ENCODE measurements at places on chromosomes 2 and 18.

DNA sequence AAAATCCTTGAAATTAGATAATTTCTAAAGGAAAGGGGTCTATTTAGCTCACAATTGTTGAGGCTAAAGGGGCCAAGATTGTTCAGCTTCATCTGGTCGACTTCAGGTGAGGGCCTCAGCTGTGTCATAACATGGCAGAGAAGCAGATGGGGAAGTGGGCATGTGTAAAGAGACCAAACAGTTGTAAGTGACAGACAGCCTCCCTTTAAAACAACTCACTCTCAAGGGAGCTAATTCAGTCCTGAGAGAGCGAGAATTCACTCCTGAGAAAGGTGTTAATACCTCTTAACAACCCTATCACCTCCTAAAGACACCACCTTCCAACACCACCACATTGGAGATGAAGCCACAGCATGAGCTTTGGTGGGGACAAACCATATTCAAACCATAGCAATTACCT is 62.4 kb downstream of the KCMF1 start:
- no peak for DNase-seq

- no peak for DNase-seq
Observed at GRCh38 chr2:39780825-39781600, 2.0 kb upstream of the THUMPD2 start.

DNA sequence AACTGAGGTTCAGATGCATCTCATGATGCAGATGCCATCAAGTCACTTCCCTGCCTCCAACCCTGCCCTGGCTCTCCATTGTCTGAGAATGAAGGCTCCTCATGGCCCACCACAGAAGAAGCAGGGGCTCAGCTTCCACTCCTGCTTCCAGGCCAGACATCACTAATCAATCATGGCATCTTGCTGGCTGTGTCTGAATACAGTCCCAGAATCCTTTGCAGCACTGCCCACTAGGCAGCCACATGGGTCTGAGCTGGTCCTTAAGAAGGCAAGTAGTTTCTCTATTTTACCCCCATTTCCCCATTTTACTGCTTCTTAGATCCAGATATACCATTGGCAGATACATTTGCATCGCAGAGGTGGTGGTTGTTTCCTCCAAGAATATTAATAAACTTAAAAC is 7.3 kb downstream of the ASPRV1 start:
- DNase-seq: no peak

DNA sequence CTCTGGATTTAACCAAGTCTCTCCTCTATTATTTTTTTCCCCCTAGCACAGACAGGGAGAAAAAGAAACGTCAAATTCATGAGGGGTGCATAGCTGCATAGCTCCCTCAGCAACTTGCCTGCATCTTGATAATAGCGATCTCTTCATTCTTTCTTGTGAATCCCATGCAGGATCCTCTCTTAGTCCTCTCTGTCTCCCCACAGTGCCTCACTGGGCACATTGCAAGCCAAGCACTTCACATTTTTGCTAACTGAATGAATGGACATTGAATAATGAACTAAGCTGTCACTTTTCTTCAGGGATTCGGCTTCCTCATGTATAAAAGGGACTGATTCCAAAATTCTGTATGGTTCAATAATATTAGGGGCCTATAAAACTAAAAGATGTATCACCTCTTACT is 2.9 kb upstream of the EPB41L3 start:
- DNase-seq: peak; percentile 23

DNA sequence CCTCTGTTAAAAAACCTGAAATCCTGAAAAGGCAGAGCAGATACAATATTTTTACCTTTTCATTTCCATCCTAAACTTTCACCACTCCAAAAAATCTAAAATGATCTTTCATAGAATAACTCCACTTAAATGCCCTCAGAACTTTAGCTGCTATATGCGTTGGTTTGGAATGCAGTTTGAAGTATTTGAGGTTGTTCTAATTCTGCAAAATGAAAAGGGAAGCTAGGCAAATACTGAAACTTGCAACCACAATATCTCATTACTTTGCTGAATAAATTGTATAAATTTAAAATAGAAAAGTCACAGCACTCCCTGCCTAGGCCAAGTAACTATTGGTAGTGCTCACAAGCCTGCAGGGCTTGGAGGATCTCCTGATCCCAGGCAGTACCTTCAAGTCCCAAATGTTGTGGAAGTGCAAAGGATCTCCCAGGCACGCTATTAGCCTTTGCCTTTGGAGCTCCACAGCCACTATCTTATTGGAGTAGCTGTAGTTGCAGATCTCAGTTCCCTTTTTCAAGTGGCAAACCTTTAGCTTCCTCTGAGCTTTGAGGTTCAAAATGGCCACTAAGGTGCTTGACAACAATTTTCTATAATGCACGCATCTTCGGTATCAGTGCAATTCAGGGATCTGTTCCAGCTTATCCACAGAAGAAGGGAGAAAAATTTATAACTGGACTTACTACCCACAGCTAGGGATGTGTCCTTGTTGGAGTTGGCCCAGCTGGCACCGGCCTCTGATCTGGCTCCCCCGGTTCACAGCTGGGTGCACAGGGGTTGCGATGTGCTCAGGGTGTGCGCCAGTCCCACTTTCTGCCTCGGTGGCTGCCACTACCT is 43.4 kb upstream of the ANKRD62 start:
- DNase-seq: no peak

DNA sequence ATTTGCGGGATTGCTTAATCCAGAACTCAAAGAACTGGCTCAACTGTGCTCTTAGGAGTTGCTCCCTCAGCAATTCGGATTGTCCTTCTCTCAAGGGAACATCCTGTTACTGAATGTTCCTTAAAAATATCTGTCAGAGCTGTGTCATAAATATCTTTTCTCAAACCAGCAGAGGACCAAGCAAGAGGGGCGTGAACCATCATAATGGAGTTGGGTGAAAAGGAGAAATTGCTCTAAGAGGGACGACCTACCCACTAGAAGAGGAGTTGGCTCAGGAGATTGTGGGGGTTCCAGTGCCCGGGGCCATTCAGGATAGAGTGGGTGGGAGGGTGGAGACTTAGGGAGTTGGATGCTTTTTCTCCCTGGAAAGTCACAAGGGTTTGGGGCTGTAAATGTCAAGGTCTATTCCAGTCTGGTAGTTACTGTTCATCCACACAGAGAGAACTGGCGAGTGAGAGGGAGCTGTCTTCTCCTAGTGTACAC is 59.5 kb downstream of the MERTK start:
- DNase-seq: no peak

DNA sequence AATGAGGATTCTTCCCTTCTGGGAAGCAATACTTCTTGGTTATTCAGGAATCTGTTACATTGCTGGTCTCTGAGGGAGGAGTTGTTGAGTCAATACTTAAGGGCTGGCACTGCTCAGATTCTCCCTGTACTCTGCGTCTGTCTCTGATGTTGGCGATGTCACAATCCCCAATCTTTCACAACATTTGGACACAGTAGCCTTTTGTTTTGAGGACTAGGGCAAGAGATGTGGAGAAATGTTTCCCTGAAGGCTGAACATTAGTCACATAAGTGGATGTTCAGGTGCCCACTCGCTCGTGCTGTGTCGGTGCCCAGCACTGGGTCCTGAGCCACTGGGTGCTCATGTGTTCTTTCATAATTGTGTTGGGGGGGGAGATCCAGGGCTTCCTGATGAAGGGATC is 55.0 kb downstream of the MAPK4 start:
- DNase-seq: no peak

DNA sequence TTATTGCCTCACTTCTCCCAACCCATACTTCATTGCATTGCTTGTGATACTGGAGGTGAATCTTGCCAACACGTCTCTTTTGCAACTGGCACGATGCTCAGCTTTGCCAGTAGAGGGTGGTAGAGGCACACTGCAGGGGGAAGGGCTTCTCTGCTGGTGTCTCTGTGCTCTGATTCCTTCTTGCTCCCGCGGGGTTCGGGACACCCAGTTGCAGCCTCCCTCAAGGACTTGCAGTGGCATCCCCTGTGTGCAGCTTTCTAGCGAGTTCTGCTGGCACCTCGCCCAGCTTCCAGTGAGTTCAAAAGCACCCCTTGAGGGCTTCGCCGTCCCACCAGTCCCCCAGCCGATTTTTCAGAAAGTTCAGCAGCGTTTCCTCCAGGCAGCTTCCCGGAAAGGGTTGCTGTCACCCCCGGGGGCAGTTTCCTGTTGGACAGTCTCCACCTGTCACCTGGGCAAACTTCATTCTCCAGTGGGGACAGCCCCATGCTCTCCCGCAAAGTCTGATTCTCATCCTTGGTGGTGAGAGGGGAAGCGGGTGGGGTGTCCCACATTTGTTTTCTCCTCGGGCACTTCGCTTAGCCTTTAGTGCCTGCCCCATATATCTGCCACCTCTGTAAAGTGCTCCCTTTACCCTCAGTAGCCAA is 35.4 kb upstream of the EN1 start:
- DNase-seq: no peak

GRCh38 chr2:79972661-79973060 is 331.9 kb downstream of the LRRTM1 start:
- no peak for DNase-seq

GRCh38 chr2:128754246-128754724 is 435.6 kb upstream of the HS6ST1 start:
- no peak for DNase-seq

- no peak for DNase-seq
Observed at GRCh38 chr18:45760462-45761036, 36.6 kb downstream of the SLC14A1 start.

GRCh38 chr2:64141674-64142405 is 2.4 kb downstream of the PELI1 start:
- DNase-seq: no peak

GRCh38 chr2:236538242-236538641 is 31.4 kb upstream of the ACKR3 start:
- DNase-seq: no peak

- no peak for DNase-seq
Observed at GRCh38 chr2:10572701-10573100, 117.1 kb downstream of the NOL10 start.

DNA sequence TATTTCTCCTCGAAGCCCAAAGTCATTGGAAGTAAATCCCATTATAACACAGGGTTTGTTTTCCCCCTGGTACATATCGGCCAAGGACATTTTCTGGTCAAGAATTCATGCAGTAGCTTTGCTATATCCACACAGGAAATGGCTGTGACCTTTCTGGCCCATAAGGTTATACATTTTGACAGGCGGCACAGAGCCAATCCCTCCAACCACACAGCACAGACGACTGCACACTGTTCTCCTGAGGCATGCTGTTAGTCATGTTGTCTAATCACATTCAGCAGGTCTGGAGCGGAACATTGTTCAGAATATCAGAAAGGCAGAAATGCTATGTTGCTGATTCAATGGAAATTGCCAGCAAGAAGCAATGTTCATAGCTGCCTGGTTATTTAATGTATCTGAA is 742.3 kb upstream of the SLC8A1 start:
- DNase-seq: no peak

DNA sequence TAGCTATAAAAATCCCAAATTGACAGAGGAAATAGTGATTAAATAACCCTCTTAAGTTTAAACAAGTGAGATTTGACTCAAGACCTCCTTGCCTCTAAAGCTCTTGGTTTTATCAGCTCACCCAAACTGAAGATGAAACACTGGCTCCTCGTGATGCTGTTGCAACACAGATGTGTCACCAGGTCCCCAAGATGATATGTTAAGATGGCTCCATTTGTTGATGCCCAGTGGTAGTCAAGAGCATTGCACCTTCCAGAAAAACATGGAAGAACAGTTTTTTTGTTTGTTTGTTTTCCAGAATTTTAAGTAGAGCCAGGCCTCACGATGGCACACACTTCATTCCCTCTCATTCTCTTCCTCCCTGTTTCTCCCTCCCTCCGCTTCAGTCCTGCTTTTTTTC is 399.8 kb downstream of the TXNL1 start:
- DNase-seq: no peak

DNA sequence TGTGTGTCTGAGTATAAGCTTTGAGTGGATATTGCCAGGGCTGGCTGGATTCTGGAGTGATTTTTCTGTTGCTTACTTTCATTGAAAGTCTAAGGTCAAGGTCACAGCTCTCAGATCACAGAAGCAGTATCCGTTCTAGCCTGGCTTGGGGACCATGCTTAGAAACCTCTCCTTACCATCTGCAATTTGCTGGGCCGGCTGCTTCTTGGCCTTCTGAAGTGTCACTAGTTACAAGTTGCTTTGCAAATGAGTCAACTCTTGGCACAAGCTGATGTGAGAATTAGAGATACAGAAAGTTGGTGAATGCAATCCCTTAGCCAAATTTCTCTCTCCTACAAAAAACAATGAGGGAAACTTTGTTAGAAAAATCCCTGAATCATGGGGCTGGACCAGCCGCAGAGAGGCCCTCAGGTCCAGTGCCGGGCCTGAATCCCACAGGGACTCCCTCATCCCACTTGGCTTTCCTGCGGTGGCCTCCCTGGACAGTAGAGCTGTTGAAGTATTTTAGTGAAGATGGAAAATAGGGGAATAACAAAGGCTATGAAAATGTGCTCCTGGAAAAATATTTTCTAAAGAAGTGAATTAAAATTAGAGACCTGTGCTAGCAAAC is 92.7 kb upstream of the CNGA3 start:
- DNase-seq: no peak

GRCh38 chr2:16513626-16514025 is 152.0 kb downstream of the CYRIA start:
- no peak for DNase-seq

- DNase-seq: no peak
Observed at GRCh38 chr2:36702781-36703180, 6.3 kb downstream of the VIT start.

- DNase-seq: no peak
Observed at GRCh38 chr18:41410006-41410405, 545.0 kb upstream of the PIK3C3 start.

DNA sequence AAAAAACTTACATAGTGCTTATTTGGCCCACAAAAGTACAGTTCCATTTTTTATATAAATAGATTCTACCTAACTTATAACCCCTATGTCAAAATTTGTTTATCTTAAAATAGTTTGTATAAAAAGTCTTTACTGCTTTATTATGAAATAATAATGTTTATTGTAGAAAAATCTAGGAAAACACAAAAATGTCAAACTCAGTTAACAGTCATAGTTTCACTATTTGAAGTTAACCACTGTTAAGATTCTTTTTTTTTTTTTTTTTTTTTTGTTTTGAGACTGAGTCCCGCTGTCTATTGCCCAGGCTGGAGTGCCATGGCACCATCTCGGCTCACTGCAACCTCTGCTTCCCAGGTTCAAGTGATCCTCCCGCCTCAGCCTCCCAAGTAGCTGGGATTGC is 26.5 kb upstream of the ABI2 start:
- DNase-seq: no peak

GRCh38 chr2:41994233-41994637 is 53.6 kb upstream of the PKDCC start:
- DNase-seq: no peak

DNA sequence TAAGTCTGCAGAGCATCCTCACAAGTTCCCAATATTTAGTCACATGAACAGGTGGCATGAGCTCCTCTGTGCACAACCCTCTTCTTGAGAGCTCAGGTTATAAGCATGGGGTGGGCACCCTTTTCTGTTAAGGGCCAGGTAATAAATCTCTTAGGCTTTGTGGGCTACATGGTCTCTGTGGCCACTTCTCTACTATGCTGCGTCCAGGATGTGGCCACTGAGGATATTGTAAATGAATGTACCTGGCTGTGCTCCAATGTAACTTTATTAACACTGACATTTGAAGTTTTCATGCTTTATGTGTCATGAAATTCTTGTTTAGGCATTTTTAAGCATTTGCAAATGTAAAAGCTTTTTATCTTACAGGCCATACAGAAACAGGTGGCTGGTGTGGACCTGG is 116.8 kb upstream of the ST6GAL2 start:
- no peak for DNase-seq
